ENCODE measurements at places on chromosomes 1 and 21.

DNA sequence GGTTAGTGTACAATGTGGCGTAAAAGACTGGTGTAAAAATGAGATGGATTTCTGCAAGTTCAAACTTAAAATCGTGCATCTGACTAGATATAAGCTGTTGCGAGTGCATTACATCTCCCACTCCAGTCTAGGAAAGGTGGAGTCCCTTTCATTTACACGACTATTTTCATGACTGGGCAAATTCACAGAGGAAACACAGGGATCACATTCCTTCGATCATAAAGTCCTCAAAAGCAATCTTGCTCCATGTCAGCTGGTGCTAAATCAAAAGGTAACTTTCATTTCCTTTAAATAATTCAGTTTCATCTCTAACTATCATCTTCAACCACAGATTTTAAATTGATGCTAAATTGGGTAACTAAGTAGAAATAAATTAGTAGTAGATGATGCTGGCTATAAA lies 100.0 kb downstream of the HLCS start:
- no peak for DNase-seq

DNA sequence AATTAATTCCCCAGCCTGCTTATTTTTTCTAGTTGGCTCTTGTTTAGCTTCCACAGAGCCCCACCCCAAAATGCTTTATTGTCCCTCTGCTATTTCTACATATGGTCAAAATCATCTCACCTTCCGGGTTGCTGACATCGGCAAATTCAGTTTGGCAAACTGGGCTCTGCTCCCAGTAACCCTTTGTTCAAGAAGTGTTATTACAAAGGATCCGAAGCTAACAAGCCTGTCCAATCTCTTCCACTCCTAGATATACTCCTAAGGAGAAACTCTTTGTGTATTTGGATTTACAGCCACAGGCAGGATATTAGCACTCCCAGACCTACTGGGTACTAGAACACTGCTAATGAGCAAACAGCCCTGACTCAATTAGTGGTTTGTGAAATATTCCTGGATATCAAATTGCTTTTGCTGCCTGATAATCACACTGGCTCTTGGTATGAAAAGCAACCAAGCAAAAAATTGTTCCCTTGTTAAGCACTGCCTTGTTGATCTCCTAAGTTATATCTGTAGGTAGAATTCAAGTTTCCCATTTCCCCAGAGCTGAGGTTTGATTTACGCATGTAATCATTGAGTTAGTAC lies 4.0 kb downstream of the JUN start:
- DNase-seq: no peak

DNA sequence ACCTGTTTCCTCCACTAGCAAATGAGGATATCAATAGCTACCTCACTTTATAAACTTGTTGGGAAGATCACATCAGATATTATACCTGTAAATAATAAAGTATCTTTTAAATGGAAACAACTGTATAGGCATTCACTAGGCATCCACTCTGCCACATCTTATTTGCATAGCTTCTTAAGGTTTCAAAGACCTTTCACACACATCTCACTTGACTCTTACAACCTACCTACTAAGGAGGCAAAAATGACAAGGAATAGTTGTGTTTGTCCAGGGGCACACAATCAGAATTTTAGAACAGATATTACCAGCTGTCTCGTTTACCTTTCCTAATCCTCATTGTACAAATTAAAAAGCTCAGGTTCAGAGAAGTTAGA lies 51.5 kb downstream of the VANGL2 start:
- no peak for DNase-seq

GRCh38 chr1:157505481-157506272 lies 46.6 kb downstream of the FCRL5 start:
- peak; percentile 20 for DNase-seq

DNA sequence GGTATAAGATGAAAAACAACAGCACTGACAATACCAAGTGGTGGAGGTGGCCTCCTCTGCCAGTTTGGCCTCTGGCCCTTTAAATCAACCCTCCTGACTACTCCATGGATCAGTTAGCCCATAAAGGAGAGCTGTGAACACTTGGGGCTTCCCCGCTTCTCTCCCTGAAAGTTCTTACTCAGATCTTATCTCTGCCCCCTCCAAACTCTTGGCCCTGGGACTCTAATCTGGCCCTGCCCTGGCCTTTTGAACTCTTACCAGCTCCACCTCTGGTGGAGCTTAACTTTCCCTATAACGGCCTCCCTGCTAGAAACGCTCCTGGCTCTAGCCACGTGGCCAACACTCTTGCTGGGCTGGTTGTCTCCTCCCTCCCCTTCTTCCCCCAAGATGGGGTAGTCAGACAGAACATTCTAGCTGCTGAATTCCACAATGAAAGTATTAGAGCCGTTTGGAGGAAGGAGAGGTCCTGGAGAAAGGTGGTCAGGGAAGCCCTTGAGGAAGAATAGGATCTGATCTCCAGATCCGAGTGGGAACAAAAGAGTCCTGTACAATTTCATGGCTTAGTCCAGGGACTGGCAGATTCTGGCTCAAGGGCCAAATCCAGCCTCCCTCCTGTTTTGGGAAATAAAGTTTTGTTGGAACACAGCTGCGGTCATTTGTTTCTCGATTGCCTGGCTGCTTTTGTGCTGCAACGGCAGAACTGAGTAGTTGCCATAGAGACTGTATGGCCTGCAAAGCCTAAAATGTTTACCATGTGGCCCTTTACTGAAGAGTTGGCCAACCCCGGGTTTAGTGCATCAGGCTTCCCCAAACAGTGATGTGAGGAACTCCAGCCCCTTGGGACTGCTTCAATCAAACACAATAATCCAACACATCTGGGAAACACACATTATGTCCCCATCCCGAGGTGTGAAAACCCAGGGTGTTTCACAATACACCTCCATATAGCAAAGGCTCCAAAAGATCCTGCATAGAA lies 9.5 kb upstream of the PIGR start:
- DNase-seq: no peak

GRCh38 chr1:151594143-151594625 lies 17.7 kb upstream of the SNX27 start:
- peak; percentile 86 for DNase-seq

DNA sequence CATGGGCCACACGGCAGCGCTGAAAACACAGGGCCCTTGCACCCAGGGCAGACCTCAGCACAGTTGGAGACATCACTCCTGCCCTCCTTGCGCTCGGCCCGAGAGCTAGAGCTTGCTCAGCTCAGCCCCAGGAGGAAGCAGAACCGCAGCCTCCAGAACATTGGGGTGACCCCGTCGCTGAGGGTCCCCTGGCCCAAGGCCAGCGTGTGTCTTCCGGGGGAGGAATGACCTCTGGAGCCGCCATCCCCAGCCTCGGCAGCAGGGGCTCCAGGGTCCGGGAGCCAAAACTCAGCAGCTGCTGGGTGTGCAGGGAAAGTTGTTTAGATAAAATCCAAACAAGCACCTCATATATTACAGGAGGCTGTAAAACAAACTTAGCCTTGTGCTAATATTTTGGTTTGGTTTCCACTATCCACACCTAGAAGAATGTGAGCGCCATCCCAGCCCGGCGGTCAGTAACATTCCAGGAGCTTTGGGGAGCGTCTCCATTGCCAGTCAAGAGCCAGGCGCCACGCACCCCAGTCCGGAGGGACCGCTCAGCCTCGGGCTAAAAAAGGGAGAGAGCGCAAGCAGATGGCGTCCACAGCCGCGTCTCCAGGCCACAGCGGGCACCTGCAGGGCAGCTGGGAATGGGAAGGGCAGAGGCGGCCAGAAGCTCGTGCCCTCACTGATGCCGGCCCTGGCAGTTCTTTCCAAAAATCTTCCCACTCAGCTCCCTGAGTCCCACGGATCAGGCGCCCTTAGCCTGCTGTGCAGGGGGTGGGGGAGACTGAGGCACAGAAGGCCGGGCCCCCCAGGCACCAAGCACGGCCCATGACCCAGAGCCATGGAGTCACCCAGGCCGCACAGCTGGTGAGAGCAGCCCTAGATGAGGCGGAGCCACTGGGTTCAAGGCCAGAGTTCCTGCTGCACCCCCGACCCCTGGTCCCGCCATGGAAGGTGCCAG lies 52.0 kb downstream of the SLX9 start:
- DNase-seq: no peak

DNA sequence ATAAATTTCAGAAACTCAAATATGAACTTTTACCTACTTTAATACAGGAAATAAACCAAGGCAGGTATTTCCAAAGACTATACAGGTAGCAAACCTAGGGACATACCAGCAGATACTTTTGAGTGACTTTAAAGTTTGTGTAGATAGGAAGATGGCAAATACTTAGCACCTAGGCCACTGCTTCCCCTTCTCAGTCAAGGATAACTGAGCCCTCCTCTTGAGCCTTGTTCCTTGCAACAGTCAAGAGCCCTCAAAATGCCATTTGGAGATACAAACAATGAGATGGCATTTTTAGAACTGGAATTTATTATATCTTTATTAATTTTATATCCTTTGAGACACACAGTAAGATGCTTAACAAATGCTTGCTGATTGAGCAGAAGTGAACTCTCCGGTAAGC lies 65.9 kb downstream of the LPGAT1 start:
- DNase-seq: no peak

DNA sequence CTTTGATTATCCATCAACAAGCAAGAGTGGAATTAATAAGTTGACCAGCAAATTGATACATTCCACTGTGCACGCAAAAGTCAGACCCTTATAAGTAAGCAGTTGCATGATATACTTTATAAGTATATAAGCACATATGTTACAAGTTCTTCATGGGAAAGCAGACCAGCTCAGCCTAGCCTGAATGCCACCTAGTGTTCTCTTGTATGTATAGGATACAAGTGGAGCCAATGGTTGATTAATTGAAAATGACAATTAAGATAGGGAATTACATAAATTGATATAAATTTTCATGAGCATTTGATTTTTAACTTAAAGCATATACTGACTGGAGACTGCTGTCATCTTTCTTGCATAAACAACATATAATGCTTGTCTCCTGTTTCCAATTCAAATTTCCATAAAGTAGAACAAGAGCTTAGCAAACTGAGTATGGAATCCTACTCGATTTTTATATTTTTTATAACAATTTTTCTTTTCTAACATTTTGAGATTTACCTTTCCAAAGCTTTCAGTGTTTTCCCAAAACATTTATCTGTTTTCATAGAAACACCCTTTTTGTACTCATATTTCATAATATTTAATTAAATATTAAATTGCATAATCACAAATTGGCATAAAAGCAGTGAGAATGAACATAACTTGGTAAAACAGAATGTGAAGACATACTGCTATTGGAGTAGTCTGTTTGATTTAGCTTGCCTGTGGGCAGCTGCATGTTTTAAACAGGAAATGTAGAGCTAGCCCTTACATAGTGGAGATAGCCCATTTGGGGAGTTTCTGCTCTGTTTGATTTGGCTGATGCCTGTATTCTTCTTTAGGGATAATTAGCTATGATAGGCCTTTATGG lies 62.8 kb downstream of the MAGI3 start:
- peak; percentile 15 for DNase-seq

DNA sequence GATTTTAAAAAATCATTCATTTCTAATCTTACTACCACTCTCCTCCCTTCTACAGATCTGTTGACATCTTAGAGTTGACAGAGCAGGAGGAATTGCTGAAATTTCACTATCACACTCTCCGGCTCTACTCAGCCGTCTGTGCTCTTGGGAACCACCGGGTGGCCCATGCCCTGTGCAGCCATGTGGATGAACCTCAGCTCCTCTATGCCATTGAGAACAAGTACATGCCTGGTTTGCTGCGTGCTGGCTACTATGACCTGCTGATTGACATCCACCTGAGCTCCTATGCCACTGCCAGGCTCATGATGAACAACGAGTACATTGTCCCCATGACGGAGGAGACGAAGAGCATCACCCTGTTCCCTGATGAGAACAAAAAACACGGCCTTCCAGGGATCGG lies 276.7 kb downstream of the ZP4 start:
- no peak for DNase-seq

- no peak for DNase-seq
Measured at GRCh38 chr1:220526294-220526693, 1.6 kb upstream of the MARK1 start.

- DNase-seq: no peak
Measured at GRCh38 chr21:42531771-42532170, 18.1 kb downstream of the SLC37A1 start.

GRCh38 chr1:20216574-20216973 lies 30.3 kb upstream of the PLA2G2C start:
- DNase-seq: no peak

- DNase-seq: no peak
Measured at GRCh38 chr21:37628362-37628761, 261.8 kb downstream of the DYRK1A start.

DNA sequence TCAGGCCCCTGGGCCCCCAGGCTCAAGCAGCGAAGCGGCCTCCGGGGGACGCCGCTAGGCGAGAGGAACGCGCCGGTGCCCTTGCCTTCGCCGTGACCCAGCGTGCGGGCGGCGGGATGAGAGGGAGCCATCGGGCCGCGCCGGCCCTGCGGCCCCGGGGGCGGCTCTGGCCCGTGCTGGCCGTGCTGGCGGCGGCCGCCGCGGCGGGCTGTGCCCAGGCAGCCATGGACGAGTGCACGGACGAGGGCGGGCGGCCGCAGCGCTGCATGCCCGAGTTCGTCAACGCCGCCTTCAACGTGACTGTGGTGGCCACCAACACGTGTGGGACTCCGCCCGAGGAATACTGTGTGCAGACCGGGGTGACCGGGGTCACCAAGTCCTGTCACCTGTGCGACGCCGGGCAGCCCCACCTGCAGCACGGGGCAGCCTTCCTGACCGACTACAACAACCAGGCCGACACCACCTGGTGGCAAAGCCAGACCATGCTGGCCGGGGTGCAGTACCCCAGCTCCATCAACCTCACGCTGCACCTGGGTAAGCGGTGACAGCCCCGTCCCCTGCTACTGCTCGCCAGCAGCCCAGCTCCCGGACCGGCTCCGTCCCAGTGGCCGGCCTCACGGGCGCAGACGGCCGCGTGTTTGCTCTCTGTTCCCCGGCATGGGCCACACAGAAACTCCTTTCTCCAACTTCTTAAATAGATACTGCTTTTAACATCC lies 539 bp downstream of the LAMC1 start:
- no peak for DNase-seq

DNA sequence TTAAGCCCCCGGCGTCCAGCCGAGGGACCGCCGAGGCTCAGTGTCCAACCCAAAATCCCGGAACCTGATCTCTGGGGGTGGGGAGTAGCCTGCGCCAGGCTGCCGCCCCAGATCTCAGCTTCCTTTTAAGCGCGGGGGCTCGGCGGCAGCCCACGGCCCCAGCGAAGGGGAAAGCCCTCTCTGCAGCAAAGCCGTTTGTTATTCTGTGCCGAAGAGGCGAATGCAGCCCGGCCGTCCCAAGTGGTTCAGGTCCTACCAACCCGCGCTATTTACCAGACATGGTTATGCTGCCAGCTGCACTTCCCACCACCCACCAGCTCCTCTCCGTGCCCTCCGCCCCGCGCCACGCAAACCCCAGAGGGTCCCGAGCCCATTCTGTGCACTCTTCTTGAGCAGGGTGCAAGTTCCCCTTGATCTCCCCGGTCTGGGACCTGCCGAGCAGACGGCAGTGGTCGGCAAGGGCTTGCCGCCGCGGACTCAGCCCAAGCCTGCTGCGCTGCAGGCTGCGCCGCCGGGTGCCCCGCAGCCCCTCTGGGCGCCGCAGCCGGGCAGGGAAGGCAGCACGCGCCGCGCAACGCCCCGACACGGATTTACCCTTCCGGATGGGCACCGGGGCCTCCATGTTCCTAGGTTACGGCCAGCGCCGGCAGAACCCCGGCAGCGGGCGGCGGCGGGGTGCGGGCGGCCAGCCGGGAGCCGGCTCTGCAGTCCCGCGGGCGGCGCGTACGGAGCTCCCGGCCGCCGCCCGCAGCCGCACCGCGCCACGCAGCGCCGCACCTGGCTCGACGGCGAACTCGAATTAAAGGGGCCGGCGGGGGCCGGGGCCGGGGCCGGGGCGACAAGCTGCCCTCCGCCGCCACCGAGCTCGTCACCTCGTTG lies 738 bp upstream of the KCNA2 start:
- no peak for DNase-seq
